ENCODE measurements at places on chromosomes 13 and 19. TPM values are rescaled to one million over a fixed set of nuclear protein-coding genes. Genes with fewer than 3 reads are reported as not detected.

The KIR2DL4 gene
- not detected for total RNA-seq

The KLHL1 gene
- not detected for total RNA-seq

The CEACAM19 gene
- 0.26 TPM for total RNA-seq

The APOE gene
- total RNA-seq: 7.2 TPM

The CDX2 gene
- total RNA-seq: not detected

The ZNF554 gene
- 4.0 TPM for total RNA-seq

The COQ8B gene
- 31.8 TPM for total RNA-seq

The SWSAP1 gene
- 0.47 TPM for total RNA-seq

The ACER1 gene
- 0.09 TPM for total RNA-seq

The ZNF547 gene
- 4.6 TPM for total RNA-seq

The TMPRSS9 gene
- total RNA-seq: not detected

The KLK15 gene
- total RNA-seq: not detected

The SIGLEC5 gene
- not detected for total RNA-seq

The ZNF534 gene
- total RNA-seq: 0.17 TPM

The ZNF583 gene
- total RNA-seq: 4.4 TPM

The CEBPA gene
- 0.32 TPM for total RNA-seq

The PABPC3 gene
- under 0.01 TPM for total RNA-seq

The ATP8B3 gene
- 0.95 TPM for total RNA-seq

The RNF17 gene
- total RNA-seq: not detected

The PLK5 gene
- not detected for total RNA-seq

The CLEC17A gene
- 0.09 TPM for total RNA-seq

The ZNF136 gene
- 6.3 TPM for total RNA-seq

The IZUMO2 gene
- not detected for total RNA-seq

The FAM124A gene
- total RNA-seq: under 0.01 TPM

Measured in bronchial smooth muscle cell (primary cell).